Naive thymus-derived CD8-positive, alpha-beta T cell (primary cell): ENCODE measurements at places on chromosomes 3 and 15.

DNA sequence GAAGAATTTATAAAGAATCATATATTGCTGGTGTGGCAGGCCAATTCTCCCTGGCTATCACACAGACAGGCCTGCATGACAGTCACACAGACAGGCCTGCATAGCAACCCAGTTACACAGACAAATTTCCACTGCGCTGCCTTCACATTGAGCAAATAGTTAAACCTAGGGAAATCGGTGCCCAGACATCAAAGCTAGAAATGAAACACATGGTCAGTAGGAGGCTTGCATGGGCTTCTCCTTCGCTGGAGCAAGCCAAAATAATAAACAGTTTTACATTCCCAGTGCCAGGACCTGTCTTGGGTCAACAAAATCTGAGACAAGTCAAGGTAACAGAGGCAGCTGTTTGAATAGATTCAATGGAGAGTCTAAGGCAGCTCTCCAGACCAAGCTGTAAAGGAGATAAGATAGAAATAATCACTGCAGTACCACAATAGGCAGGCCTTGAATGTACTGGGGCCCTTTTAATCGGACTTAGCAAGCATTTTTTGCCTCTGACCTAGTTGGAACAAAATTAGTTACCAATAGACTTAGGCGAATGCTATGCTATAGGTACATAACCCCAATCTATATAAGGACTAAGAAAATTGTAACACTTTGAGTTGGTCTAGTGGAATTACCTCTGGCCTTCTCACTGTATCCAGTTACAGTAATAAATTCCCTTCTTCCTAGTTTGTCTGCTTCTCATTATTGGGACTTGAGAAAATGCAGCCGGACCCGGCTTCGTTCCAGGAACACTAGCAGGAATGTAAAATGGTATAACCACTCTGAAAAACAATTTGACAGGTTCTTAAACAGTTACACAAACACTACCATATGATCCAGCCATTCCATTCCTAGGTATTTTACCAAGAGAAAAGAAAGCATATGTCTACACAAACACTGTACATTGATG is 274.7 kb upstream of the UBE2E2 start:
- DNase-seq: no peak

DNA sequence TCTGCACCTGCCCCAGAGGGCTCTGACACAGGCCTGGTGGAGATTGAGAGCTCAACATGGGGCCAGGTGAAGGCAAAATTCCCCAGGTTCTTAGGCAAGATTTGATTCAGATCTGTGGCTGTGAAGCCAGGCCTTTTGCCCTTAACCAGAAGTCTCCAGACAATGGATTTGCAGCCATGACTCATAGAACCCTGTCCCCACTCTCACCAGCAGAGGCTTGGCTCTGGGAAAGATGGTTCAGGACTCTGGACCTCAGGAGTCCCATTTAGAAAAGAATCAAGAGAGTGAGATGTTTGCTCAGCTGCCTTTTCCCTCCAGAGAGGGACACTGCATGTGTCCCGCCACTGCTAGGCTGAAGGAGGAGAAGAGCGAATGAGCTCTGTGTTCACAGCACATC is 361.4 kb upstream of the ICE2 start:
- no peak for DNase-seq

- no peak for DNase-seq
These were observed 50.1 kb downstream of the UMPS start for GRCh38 chr3:124780356-124780755.

GRCh38 chr3:124669470-124669869 is 60.8 kb upstream of the UMPS start:
- DNase-seq: no peak

- DNase-seq: no peak
These were observed 11.7 kb upstream of the RARRES1 start for GRCh38 chr3:158743664-158744566.

DNA sequence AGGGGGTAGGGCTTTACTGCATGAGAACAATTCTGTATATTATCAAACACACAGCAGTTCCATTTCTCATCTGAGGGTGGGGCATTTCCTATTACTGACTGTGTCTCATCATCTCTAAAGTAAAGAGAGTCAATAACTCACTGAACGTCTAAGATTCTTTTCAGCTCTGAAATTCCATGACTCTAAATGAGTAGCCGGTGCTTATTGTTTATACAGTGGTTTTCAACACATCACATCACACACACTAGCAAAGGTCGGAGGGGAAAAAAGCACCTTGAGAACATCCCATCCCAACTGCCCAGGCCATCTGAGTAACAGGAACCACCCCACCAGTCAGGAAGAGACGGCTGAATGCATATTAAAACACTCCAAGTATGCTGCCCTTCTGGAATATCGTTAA is 196.0 kb downstream of the SUCLG2 start:
- DNase-seq: no peak
